ENCODE measurements at places on chromosomes 13 and 19.

DNA sequence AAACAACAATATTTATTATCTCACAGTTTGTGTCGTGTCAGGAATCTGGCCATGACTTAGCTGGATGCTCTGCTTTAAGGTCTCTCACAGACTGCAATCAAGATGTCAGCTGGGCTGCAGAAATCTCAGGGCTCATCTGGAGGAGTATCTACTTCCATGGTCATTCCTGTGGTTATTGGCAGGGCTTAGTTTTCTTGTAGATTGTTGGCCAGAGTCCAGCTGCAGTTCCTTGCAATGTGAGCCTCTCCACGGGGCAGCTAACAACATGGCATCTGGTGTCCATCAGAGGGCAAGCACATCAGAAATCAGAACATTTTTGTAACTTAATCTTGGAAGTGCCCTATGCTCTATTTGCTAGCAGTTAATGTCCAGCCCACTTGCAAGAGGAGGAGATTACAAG is 45.7 kb upstream of the TDRD3 start:
- no peak for DNase-seq

- no peak for DNase-seq
Measured at GRCh38 chr13:30480292-30480950, 14.7 kb upstream of the HMGB1 start.

GRCh38 chr19:9323557-9323918 is 441 bp upstream of the ZNF559 start:
- no peak for DNase-seq

- DNase-seq, result no peak
Measured at GRCh38 chr13:97019236-97019635, 25.0 kb upstream of the OXGR1 start.

- DNase-seq, result peak; percentile 51
Measured at GRCh38 chr13:28138756-28139470, 568 bp downstream of the PAN3 start.

GRCh38 chr19:55423225-55424005 is 15.8 kb upstream of the UBE2S start:
- DNase-seq, result no peak

DNA sequence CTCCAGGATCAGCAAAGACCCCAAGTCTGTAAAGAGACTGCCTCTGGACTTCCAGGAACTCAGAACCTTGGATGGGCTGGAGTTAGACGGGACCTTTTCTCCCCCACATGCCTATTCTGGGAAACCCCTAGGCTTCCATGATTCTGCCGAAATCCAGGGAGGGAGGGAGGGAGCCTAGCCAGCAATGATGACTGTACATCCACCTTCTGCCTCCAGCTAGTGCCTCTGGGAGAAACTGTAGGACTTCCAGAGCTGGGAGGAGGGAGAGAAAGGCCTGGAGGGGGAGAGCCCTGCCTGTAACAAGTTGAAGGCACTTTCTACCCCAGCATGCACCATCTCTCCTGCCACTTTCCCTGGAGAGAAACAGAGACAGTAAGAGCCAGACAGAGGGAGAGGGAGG is 6.0 kb upstream of the HAS1 start:
- no peak for DNase-seq

- no peak for DNase-seq
Measured at GRCh38 chr19:17240062-17240752, 5.5 kb downstream of the NR2F6 start.

GRCh38 chr19:2747349-2747748 is 7.5 kb upstream of the SLC39A3 start:
- no peak for DNase-seq

DNA sequence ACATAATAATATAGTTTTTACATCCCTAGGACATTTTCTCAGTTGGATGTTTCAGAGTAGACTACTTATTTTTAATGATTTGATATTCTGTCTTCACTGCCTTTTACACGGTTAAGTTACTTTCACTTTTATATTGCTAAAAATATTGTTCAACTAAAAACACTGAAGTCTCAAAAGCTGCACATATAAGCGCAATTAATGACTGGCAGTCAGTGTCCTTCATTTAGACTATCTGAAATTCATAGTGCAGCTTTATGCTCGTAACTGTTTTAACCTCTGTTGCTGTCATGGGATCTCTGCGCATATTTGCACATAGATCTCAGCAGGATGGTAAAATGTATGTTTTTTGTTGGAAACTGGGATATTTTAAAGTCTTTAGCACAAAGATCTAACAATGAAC is 864.3 kb downstream of the SLITRK6 start:
- no peak for DNase-seq

GRCh38 chr13:72458701-72459100 is 268.7 kb downstream of the MZT1 start:
- DNase-seq, result no peak

DNA sequence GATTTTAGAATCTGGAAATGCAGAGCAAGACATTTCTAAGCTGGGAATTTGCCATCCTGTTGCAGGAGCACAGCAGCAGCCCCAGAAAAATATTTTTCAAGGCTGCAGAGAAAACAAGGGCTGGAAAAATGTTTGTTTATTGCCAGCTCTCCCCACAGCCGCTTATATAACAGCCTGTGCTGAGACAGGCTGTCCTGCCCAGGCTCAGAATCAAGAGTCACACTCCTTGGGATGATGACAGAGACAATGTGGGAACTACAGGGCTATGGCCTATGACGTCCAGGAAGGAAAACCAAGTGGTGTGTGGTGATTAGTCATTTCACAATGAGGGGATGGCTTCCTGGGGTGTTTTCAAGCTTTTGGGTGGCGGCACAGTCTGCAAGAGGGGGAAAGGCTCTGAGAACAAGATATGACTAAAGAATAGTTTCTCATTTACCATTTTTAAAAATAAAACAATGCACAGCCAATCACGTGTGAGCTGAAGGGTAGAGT is 136.3 kb upstream of the SERP2 start:
- DNase-seq, result no peak

DNA sequence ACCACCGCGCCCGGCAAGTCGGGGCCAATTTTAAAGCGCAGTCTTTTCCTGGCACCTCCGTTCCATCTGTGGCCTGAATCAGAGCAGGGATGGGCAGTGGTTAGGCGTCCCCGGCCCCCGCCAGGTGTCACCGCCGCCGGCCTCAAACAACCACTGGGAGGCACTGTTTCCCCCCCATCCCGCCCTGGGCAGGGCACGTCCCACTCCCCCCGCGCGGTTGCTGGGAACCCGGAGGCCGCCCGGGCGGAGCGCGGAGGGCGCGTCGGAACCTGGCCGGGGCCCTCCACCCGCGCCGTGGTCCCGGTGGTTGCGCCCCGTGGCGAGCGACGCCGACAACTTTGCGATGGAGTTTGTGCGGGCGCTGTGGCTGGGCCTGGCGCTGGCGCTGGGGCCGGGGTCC is at the start of gene GRIN3B:
GRIN3B (plus strand) TSS at position 325 of the 400 bp plus-strand sequence; CDS start at position 344, 19 bp downstream.
- no peak for DNase-seq
